ENCODE measurements at places on chromosomes 7 and 10. TPM values are rescaled to one million over a fixed set of nuclear protein-coding genes. Genes with fewer than 3 reads are reported as not detected.

STMP1 gene
- 21.5 TPM for total RNA-seq

SYT15 gene
- total RNA-seq: 0.60 TPM

OPALIN gene
- not detected for total RNA-seq

ITIH5 gene
- total RNA-seq: 0.51 TPM

OR2A12 gene
- total RNA-seq: not detected

ENO4 gene
- not detected for total RNA-seq

SLC13A1 gene
- not detected for total RNA-seq

Data from Caco-2 (cell line).